ENCODE measurements at places on chromosomes 7 and 10.

- no peak for DNase-seq
Observed at GRCh38 chr10:72321248-72322029, 33.3 kb downstream of the DNAJB12 start.

GRCh38 chr7:134548877-134549276, at the start of gene AKR1B15:
Gene AKR1B15, plus strand, starts transcription at chr7:134549110. Its CDS starts 15,510 bp downstream, at chr7:134564620.
- DNase-seq, result no peak

DNA sequence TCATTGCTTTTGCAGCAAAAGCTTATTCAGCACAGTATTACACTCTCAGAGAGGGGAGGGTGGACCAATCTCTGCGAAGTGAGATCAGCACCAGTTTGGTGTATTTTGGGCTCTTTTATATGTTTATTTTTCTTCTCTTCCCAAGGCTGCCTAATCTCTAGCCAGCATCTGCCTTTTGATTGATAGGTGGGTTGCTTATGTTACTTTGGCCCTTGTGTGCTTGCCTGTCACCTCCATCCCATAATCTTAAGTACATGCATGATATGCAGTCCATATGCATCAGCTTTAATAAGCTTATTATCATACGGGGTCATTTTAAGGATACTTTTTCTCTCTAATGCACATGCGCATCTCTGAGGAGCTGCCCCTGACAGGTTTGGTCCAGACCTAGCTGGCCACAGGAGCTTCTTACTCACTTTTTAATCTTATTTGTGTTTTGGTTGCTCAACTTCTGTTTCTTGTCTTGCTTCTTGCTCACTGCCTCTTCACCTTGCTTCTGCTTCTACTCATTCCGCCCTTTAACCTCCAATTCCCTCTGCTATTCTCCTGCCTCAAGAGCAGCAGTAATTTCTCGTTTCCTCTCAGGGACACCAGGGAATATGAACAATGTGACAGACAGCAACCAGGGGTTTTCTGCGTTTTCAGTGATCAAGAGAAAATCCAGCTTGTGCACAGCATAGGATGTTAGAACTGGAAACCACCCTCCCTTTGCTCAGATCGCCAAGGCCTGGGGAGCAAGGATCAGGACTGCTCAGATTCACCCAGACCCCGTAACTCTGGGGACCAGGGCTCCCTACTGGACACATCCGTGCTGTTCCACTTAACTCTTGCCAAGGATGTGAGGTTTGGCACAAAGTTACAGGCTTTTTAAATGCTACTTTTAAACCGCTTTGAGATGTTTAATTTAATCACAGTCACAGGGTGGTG, 10.0 kb downstream of the RGR start:
- DNase-seq, result no peak

DNA sequence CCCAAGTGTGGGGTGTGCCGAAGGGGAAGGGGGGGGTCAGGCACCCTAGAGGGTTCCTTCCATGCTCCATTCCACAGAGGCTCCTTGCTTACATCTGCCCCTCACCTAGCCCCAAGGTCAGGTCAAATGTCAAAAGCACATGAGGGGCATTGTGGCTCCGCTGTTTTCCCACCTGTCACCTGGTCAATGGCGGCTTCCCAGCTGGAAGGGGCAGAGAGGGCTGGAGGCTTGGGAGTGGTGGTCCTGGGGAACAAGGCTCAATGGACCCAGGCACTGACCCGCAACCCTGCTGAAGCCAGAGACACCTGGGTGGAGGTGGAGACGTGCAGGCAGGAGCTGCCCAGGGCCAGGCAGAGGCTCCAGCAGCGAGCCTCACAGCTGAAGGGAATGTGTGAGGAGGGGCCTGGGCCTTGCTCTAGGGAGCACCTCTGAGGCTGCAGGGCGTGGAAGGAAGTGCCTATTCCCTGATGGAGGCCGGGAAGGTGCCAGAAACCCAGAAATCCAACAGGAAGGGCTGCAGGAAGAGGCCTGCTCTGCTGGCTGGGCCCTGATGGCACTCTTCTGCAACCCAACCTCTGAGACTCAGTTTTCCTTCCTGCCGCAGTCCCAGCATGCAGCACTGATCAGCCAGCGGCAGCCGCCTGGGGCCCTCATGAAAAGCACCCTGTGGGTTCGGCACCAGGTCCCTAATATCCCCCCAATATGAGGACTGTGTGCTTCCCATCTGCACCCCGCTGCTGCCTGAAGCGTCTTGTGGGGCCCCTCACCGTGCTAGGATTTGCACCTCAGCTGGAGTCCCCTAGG, 16.0 kb downstream of the RASGEF1A start:
- no peak for DNase-seq

GRCh38 chr10:20299034-20299736, 483.0 kb downstream of the PLXDC2 start:
- DNase-seq, result no peak

DNA sequence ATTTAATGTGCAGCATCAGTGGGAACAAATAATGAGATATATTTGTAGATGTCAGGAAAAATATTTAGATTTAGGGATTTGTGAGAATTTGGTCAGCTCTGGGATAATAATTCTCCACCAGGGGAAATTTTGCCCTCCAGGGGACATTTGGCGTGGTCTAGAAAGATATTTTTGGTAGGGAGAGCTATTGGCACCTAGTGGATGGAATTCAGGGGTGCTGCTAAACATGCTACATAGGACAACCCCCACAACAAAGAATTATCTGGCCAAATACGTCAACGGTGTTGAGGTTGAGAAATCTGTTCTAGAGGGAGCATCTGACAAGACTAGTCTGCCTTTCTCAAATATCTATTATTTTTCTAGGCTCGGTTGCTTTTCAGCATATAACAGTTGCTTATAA, 2.1 kb downstream of the ADK start:
- no peak for DNase-seq

- no peak for DNase-seq
Observed at GRCh38 chr7:30505174-30505697, 607 bp upstream of the GGCT start.

GRCh38 chr10:23514321-23514720, 75.4 kb downstream of the OTUD1 start:
- no peak for DNase-seq

DNA sequence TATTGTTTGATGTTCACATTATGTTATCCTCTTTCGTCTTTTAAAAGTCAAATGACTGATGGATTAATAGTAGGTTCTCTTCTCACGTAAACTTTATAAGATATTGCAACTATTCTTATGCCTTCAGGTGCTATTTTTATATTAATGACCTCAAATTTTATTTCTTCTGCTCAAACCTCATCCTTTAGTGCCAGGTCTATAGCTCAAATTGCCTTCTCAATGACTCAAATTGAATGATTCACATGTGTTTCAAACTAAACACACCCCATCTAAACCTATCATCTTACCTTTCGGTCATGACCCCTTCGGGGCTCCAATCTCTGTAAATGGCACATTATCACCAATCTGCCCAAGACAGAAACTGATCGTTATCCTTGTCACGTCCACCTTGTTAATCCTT, 22.0 kb upstream of the LIPF start:
- DNase-seq, result no peak

GRCh38 chr7:132112106-132112505, 464.2 kb downstream of the PLXNA4 start:
- no peak for DNase-seq

DNA sequence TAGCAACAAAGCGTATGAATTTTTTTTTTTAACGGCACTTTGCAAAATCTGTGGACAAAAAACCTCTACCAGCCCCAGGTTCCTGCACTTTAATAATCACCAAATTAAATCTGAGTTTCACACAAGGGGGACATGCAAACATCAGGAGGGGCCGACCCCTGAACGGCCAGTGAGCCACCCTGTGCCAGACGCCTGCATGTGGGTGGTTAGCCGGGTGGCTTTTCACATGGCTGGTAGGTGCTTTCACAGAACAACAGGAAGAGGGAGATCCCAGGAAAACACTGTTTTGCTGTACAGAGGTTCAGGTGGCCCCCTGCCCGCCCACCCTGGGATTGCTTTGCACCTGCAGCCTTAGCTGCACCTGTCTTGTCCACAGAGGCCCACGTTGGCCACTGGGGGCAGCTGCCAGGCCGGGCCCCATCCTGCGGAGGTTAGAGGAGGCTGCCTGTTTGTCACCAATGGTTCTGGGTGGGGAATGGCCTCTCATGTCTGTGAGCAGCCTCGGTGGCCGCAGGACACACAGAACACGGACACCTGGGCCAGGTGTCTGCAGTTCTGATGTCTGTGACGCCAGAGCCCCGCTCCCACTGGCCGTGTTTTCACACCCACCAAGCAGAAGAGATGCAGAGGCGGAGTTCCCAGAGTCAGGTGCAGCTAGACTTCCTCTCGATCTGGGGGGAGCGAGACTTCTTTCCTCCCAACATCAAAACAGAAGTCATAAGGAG, 107.7 kb downstream of the FAM53B start:
- DNase-seq, result no peak

- DNase-seq, result peak; percentile 86
Observed at GRCh38 chr7:42677751-42678699, 233.8 kb downstream of the C7orf25 start.

- no peak for DNase-seq
Observed at GRCh38 chr7:151851782-151852181, 25.1 kb downstream of the PRKAG2 start.

DNA sequence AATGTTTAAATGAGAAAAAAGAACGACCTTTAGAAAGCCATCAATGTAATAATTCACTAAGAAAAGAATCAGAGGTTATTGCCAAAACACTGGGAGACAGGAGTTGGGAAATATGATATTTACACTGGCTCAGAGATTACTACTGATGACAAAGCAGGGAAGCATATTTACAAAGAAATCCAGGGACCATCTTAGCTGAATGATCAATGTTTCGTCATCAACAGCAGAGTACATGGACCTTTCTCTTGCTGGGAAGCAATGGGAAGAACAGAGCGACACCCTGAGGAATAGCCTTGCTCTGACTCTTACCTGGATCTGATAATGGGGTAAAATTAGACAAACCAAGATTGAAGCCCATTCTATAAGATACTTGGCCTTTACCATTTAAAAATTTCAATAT, 1293.5 kb downstream of the XPNPEP1 start:
- no peak for DNase-seq

Measured in MG63 (cell line).